ENCODE measurements at places on chromosomes 7 and 10.

GRCh38 chr10:3808689-3809199 lies 23.7 kb upstream of the KLF6 start:
- no peak for DNase-seq

DNA sequence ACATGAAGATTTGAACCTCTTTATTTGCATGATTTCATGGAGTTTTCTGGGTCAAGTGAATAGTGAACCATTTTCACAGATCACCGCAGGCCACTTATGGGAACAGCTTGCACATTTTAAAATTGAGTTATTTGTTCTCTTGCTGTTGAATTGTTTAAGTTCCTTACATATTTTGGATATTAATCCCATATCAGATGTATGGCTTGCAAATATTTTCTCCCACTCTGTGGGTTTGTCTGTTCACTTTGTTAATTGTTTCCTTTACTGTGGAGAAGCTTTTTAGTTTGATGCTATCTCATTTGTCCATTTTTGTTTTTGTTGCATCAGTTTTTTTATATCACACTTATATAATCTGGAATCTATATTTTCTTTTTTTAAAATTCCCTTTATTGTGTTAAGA lies 14.1 kb upstream of the ZC3HAV1L start:
- DNase-seq, result no peak

- no peak for DNase-seq
Observed at GRCh38 chr10:30762620-30763019, 133.1 kb upstream of the LYZL2 start.

- DNase-seq, result peak; percentile 15
Observed at GRCh38 chr7:149300620-149301285, 38.8 kb downstream of the ZNF783 start.

DNA sequence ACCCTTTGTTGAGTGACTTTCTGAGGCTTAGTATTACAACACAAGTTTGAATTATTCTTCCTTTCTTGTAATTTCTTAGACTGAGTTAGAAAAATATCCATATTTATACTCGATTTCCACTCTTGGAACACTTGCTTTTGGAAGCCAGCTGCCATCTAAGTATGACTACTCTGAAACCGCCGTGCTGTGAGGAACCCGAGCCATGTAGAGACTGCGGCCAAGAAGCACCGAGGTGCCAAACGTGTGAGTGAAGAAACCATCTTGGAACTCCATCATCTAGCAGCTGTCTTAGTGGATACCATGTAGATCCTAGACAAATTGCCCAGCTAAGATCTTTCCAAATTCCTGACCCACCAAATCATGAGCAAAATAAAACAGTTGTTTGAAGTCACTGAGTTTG lies 49.7 kb upstream of the PRKAR2B start:
- no peak for DNase-seq

GRCh38 chr10:52437205-52437646 lies 123.1 kb downstream of the DKK1 start:
- DNase-seq, result no peak

All from activated CD8-positive, alpha-beta memory T cell treated with anti-CD3 and anti-CD28 coated beads, Interleukin-2, amount 50 U/mL, for 48 hours (primary cell).